Hematopoietic multipotent progenitor cell treated with erythropoietin and hydrocortisone succinate and interleukin-3 and kit ligand, for 6 days (in vitro differentiated cells): ENCODE measurements at places on chromosomes 7 and 10.

DNA sequence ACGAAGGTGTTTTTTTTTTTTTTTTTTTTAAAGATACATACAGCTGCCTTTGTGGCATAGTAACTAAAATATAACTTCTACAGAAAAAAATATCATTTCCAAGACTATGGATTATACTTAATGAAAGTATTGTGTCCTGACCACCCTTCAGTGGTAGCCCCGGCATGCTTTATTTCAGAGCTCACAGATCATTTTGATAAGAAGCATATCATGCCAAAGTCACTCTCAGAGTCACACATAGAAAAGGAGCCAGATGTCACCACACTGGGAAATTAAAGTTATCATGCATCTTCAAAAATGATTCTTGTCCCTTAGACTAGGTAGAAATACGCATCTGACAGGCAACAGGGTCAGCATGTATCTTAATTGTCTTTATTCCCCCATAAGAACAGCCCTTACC lies 3.0 kb downstream of the ADARB2 start:
- DNase-seq, result no peak

DNA sequence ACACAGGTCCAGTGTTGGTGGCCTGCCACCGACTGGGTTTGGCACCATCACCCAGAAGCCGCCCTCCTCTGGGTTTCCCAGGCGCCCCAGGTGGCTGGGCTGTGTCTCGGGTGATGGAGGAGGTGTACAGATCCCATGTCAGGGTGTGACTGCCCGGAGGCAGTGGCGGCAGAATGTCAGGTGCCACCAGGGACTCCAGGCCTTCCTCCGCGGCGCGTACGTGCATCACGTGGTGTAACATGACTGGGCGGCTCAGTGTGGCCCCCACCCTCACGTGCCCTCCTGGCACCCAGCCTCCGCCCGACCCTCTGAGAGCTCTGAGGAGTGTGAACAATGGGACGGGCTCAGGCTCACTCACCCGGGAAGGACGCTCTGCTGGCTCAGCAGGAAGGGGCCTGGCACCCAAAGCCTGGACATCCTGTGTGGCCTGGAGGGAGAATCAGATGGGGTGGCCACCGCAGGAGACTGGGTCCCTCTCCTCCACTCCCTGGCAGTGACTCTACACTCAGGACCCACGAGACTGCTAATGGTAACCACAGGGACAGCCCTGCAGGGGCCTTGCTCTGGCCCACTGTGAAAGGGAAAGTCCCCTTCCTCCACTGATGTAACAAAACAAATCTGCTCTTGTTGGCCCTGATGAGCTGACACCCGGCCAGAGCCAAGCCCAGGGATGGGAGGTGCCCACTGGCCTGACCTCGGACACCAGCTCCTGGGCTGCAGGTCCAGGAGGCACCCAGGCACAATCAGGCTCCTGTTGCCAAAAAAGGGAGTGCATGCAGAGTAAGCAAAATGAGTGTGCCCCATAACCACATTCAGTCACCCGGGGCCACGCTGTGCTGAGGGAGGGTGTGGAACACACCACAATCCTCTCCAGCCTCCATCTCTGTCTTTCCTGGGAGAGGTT lies 164.8 kb downstream of the PRKAG2 start:
- no peak for DNase-seq

- peak; percentile 74 for DNase-seq
Observed at GRCh38 chr10:30384701-30385201, 35.7 kb upstream of the MTPAP start.

- DNase-seq, result no peak
Observed at GRCh38 chr10:67385089-67385488, 310.9 kb downstream of the CTNNA3 start.

DNA sequence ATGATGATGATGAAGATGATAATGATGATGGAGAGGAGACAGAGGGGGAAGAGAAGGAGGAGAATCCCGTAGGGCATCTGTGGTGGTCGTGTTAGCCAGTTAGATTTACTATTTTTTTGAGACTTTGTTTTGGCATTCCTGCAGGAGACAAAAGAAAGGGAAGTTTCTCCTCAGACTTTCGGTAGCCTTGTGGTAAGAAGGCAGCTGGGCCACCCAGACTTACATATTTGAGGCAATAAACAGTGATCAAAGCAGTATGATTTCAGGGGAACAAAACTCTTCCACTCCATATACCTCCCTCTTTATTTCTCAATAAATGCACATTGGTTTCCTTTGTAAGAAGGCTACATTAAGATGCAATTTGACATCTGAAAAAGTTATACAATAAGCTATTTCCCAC lies 32.4 kb upstream of the BICC1 start:
- DNase-seq, result no peak

DNA sequence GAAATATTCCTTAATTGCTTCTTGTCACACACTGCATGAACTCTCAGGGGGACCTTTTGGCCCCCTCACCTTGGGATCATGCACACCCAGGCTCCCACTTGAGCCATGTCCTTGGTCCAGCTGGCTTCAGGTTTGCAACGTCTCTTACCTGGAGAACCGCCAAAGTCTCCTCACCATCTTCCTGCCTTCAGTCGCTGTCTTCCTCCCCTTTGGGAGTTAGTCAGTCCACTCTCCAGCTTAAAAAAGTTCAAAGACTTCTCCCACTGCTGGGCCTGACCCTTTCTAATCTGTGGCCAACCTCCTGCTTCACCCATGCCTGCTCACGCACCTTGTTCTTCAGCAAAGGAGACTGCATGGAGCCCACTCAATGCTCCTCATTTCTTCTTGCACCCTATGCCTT lies 82.6 kb upstream of the LRRC4 start:
- DNase-seq, result no peak

DNA sequence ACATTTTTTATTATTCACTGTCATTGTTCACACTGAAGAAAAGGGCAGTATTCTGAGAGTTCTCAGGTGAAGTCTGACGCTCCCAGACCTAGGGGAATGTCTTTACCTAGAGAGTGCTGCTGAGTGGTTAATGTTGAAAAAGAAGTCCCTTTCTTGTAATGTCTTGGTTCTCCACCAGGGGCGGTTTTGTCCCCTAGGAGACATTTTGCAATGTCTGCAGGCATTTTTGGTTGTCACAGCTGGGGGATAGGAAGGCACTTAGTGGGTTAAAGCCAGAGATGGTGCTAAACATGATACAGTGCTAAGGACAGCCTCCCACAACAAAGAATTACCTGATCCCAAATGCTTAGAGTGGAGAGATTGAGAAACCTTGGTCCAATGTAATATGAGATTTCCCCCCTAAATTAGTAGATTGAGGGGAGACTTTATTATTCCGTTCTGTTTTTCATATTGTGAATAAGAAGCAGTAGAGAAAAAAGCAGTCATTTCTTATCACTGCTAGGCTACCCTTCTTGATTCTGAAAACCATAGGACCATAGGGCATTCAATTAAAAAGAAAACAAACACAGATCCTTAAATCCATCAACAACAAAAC lies 13.1 kb downstream of the UMAD1 start:
- peak; percentile 49 for DNase-seq

DNA sequence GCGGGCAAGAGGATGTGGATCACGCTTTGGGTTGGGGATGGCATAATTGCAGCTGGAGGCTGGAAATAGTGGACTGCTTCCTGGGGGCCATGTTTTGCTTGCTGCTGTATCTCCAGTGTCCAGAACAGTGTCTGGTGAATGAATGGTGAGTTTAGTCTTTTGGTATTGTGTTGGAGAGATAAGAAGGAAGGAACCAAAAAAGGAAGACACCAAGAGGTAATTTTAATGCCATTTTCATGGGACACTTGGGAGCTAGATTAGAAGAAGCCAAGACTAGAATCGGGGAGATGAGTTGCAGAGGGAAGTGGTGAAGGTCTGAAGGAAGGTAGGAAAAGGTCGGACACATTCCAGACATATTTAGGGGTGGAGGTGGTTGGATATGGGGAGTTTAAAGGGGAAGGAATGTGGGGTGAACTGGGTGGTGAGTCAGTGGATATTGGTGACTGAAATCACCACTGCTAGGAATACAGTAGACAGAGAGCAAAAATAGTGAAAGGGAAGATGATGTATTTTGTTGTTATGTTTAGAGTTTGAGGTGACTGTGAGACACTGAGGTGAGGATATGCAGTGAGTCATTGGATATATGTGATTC lies 76.7 kb downstream of the CCNY start:
- peak; percentile 36 for DNase-seq

DNA sequence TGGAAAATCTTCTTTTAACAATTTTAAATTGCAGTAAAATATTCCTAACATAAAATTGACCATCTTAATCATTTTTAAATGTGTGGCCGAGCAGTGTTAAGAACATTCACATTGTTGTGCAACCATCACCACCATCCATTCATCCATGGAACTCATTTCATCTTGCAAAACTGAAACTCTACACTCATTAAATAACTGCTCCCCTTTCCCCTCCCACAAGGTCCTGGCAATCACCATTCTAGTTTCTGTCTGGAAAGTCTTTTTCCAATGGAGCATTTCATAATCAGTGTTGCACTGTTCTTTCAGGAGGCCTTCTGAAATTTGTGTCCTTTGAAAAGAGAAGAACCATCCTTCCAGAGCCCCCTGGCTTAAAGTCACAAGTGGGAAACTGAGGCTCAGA lies 233.1 kb downstream of the PLXNA4 start:
- no peak for DNase-seq

- DNase-seq, result no peak
Observed at GRCh38 chr10:118965096-118965495, 64.4 kb upstream of the NANOS1 start.

DNA sequence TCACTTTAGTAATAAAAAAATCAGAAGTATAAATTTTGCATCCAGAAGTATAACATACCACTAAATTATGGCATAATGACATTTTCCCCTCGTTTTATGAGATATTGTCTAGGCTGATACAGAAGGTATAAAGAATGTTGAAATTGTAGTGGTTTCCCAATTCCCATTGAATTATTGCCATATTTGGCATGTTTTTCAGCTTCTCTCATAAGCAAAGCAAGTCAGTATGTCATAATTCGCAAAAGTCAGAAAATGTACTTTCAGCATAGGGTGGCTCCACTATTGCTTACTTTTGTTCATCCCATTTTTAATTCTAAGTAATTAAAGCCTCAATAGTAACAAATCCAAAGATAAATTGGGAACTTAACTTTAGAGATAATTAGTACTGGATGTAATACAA lies 19.7 kb upstream of the PTPRZ1 start:
- no peak for DNase-seq

- DNase-seq, result peak; percentile 87
Observed at GRCh38 chr10:119445311-119445934, 97.1 kb downstream of the RGS10 start.

- no peak for DNase-seq
Observed at GRCh38 chr10:125200396-125200795, 40.0 kb upstream of the CTBP2 start.

- no peak for DNase-seq
Observed at GRCh38 chr10:10780746-10781145, 236.9 kb upstream of the CELF2 start.

GRCh38 chr7:103805346-103805745 lies 184.1 kb downstream of the RELN start:
- no peak for DNase-seq

GRCh38 chr7:50156706-50157105 lies 63.7 kb upstream of the ZPBP start:
- peak; percentile 42 for DNase-seq

GRCh38 chr10:93599778-93600177 lies 1.3 kb downstream of the RBP4 start:
- DNase-seq, result no peak

DNA sequence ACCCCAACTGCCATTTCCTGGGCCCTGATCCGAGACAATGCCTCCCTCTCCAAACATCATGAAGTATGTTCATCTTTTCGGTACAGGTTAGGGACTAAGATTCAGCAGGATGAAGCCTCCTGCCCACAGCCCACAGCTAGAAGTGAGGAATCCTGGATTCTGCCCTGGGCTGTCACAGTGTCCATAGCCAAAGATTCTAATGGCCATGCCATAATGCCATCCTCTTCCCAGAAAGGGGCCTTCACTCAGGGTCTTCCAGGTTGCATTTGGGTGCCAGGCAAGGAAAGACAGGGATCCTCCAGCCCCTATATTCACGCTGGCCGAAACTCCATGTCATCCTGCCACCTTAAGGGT lies 15.7 kb upstream of the ZMIZ1 start:
- no peak for DNase-seq
